ENCODE measurements at places on chromosomes 6 and 20.

DNA sequence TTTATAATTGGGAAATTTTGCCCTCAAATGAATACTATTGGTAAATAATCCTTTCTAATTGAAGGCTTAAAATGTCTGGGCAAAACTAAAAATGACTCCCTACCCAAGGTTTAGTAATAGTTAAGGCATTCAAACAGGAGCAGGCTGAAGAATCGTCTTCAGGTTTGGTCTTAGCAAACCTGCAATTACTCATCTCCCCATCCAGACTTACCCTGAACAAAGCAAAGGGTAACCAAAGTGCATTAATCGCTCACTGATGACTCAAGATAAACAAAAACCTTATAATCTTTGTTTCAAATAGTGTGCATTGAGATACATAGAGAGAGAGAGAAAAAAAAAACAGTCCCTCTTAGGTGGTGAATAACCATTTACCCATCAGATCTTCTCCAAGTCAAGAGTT is 225.5 kb downstream of the BMP2 start:
- no peak for DNase-seq

- no peak for DNase-seq
Observed at GRCh38 chr20:34575271-34575670, 16.8 kb downstream of the MAP1LC3A start.

GRCh38 chr6:24901698-24902328 is 33.9 kb downstream of the RIPOR2 start:
- no peak for DNase-seq

DNA sequence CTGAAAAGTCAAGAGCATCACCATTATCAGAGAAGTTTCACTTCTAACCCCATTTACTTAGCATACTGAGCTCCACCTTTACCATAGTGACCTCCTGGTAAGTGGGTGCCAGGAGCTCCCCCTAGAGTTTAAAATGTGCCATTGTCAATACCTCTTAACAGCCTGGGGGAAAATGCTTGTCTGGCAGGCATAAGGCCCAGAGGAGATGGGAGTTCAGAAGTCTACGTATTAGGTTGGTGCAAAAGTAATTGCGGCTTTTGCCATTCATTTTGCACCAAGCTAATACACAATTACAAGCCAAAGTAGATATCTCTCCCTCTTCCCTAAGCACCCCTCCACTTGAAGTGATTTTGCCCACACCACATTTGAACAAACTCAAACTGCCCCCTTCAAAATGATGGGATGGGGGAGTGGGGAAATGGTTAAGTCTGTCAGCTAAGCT is 919.0 kb downstream of the KIF16B start:
- no peak for DNase-seq

DNA sequence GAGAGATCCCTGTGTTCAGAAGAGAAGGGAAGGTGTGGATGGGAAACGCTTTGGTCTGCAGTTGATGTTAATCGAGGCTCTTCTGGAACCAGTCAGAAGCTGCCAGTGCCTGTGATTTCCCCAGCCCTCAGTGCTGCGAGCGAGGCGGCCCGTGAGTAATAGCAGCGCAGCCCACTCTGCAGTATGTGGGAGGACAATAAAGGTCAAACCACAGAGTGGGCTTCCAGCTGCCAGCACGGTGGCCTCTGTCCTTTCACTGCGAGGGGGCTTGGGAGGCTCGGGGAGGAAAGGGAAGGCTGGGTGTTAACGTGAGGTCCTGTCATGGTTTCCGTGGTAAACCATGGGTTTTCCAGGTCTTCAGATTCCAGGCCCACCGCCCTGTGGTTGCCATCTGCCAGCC is 32.3 kb upstream of the TAGAP start:
- no peak for DNase-seq

DNA sequence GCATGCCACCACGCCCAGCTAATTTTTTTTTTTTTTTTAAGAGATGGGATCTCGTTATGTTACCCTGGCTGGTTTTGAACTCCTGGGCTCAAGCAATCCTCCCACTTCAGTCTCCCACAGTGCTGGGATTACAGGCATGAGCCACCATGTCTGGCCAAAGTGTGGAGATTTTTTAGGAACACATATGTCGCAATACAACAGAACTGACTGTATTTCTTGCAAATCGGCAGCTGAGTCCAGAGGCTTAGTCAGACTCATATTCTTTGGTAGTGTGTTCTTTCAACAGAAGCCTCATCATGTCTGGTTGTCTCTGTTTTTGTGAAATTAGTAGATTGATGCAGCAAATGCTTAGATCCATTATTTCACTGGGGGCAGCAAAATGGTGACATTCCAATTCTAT is 23.9 kb upstream of the CD164 start:
- no peak for DNase-seq

DNA sequence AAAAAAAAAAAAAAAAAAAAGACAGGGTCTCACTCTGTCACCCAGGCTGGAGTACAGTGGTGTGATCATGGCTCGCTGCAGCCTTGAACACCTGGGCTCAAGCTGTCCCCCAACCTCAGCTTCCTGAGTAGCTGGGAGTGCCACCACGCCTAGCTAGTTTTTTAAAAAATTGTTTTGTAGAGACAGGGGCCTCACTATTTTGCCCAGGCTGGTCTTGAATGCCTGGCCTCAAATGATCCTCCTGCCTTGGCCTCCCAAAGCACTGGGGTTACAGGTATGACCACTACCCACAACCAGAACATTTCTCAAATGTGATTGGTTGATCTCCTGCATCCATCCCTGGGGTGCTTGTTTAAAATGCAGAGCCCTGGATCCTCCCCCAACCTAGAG is 5.6 kb upstream of the RBCK1 start:
- no peak for DNase-seq

DNA sequence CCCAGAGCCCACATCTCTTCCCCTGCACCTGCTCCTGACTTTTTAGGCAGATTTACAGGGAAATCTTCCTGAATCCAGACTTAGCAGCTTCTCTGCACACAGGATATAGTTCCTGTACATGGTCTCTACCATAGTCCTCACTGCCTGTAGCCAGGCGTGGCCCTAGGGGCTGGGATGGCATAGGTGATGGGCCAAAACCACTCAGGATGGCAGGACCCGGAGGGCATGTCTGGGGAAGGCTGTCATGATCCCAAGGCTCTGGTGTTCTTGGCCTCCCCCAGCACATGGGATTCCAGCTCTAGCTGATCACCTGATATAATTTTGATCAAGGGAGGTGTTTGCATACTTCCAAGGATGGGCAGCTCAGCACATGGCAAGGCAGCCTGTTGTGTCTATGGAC is 58.0 kb downstream of the TOX2 start:
- no peak for DNase-seq

DNA sequence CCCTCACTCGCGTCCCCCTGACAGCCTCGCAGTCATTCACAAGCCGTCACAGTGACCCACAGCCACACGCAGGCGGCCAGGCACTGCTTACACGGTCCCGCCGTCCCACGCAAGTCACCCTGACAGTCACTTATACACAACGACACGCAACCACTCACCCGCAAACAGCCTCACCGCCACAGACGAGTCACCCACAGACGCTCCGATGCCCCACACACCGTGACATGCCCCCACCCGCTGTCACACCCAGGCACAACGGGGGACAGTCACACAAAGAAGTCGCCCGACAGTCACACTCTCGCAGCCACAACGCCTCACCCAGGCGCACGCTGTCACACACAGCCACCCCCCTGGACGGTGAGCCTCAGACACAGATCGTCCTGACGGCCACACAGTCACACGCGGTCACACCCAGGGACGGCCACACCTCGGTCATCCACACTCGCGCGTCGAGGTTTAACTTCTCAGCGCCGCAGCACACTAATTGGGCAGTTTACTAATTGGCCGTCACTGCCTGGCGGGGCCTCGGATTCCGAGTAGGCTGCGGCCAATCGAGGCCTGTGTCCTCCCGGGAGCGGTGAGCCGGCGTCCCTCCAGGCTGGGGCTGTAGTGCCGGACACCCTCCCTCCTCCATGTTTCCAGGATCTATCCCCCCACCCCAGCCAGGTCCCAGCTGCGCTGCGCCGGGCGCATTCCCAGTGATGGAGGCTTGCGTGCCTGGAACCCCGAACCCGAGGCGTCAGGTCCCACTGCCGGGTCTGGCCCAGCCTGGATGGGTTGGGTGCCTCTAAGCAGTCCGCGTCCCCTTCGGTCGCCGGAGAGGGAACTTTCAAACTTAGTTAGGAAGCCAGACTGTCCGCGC is 790 bp downstream of the TOX2 start:
- DNase-seq: peak; percentile 20

DNA sequence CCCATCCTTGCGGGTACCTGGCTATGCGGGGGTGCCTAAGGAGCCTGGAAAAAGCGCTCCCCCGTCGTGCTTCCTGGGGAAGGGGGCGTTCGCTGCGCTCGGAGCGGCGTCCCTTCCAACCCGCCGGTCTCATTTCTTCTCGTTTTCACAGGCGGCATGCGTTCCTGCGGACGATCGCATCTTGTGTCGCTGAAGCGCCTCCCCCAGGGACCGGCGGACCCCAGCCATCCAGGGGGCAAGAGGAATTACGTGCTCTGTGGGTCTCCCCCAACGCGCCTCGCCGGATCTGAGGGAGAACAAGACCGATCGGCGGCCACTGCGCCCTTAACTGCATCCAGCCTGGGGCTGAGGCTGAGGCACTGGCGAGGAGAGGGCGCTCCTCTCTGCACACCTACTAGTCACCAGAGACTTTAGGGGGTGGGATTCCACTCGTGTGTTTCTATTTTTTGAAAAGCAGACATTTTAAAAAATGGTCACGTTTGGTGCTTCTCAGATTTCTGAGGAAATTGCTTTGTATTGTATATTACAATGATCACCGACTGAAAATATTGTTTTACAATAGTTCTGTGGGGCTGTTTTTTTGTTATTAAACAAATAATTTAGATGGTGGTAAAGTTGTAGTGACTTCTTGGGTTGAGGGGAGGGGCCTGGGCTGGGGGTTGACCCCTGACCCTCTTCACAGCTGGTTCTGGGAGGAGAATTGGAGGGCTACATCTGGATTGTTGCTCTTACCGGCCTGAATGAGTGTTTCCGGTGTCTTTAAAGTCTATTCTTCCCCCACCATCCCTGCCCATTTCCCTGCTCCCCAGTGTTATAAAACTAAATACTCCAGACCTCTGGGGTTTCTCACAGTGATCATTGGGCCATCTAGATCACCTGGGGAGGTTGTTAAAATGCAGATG is 1.1 kb downstream of the ID1 start:
- no peak for DNase-seq

GRCh38 chr6:87283461-87283860 is 38.9 kb upstream of the SMIM8 start:
- no peak for DNase-seq

DNA sequence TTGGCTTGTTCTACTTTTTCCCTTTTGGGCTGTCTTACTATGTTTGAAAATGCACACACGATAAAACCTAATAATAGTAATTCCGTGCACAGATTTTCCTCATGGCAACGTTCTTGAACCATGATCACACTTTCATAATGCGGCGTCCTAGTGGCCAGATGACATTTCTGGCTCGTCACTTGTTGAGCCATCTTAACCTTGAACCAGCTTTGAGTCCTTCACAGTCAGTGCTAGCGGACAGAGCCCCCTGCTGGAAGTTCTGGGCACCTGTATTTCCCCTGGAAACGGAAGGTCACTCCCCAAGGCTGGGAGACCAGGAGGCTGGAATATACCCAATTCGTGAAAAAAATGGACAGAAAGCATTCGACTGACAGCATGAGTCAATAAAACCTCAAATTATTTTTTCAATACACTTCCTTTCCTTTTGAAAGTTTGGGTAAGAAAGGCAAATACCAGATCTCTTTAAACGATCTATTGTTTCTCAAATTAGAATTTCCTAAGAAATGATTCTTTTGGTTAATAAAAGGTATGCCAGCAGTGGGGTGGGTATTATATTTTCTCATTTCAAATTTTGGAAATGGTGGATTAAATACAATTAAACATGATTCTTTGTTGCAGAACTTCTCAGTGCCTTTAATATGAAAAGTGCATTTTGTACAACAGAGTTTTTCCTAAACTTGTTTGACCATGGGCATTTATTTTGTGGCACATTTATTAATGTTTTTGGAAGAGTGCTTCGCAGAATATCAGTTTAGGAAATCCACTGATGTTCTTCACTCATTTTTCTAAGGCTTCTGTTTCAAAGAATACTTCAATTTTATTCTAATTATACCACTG is 542.3 kb downstream of the QKI start:
- peak; percentile 49 for DNase-seq

- DNase-seq: peak; percentile 66
Observed at GRCh38 chr20:64079273-64080012, at the start of gene RGS19. TSS of gene RGS19 (minus strand) at chr20:64079518. CDS start at chr20:64076886, 2,632 bp downstream.

DNA sequence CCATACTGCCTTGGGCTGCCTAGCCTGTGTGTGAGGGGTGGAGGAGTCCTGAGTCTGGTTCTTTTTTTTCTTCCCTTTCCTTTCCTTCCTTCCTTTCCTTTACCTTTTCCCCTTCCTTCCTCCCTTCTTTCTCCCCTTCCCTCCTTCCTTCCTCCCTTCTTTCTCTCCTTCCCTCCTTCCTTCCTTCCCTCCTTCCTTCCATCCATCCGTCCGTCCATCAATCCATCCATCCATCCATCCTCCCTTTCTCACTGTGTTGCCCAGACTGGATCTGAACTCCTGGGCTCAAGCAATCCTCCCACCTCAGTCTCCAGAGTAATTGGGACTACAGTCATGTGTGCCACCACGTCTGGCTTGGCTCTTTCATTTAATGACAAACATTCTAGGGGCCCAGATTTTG is 750.7 kb upstream of the CHD6 start:
- DNase-seq: no peak

DNA sequence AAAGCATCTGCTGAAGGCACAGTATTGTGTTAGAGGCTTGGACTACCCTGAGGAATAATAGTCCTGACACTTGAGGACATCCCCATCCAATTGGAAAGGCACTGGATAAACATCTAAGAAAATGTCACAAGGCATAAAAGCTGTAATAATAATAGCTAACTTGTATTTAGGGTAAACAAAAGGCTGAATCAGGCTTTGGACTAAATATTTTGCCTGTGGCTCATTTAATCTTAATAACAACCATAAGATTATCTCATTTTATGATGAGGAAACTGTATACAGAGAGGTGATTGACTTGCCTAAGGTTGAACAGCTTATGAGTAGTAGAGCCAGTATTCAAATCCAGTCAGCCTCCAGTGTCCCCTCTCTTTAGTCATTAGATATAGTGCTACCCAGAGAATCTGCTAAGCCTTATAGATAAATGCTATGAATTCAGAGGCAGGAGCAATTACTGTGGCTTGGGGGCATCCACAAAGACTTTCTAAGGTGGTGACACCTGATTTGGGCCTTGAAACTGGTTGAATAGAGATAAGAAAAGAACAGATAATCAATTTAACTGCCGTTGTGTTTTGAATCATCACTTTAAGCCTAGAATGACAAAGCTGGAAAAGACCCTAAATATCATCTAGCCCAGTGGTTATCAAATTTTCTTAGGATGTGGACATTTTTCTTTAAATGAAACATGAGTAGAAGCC is 7.5 kb upstream of the ZSWIM1 start:
- DNase-seq: no peak

- DNase-seq: no peak
Observed at GRCh38 chr20:36582322-36582721, 8.9 kb downstream of the TGIF2 start.
